CD8-positive, alpha-beta T cell (primary cell): ENCODE measurements at places on chromosomes 1 and 21.

DNA sequence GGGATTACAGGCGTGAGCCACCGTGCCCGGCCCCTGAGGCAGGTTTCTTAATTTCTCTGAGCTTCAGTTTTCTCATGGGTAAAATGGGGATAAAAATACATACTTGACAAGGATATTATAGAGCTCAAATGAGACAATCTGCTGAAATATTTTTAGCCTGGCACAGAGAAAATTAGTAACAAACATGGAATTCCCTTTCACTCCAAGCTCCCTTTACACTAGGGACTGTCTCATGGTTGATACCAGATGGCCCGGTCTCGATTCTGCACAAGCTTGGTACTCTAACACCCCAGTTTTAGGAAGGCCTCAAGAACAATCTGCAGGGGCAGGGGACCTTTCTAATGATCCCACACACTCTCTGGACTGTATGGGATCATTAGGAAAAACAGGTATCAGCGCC, 671.7 kb downstream of the SMYD3 start:
- DNase-seq, result no peak

DNA sequence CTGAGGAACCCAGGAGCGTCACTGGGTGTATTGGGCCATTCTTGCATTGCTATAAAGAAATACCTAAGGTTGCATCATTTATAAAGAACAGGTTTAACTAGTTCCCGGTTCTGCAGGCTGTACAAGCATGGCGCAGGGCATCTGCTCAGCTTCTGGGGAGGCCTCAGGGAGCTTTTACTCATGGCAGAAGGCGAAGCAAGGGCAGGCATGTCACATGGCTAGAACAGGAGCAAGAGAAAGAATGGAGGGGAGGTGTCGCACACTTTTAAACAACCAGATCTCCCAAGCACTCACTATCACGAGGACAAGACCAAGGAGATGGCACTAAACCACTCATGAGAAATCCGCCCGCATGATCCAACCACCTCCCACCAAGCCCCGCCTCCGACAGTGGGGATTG, 65.2 kb downstream of the PSMG1 start:
- DNase-seq, result no peak

- DNase-seq, result no peak
Observed at GRCh38 chr1:185534801-185535200, 199.4 kb upstream of the HMCN1 start.

DNA sequence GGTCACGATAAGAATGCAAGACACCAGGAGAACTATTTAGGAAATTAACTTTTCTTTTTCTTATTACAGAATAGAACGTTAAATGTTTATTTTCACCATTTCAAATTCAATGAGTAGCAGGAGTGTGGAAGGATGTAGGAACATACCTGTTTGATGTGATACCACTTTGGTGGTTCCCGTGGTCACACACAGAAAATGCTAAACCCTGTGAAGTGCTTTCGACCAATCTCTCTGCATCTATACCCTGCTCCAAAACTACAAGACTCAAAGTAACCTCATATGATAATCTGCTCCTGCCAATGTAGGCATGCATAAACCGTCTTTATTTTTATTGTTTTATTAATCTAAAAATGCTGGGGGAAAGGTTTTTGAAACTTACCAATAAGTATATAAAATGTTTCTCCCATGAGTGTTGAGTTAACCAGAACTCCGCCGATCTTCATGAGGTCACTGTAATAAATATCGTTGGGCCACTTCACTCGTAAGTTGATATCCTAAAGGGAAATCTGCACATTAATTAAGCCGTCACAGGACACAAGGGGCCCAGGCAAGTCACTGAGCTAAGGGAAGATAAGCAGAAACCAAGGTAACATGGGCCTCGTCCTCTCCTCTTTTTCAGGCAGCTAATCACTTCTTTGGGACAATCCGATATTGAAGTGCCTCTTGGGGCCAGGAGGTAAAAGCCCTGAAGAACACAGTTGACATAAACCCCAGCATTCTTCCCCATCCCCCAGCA, 60.6 kb downstream of the SIM2 start:
- DNase-seq, result no peak

DNA sequence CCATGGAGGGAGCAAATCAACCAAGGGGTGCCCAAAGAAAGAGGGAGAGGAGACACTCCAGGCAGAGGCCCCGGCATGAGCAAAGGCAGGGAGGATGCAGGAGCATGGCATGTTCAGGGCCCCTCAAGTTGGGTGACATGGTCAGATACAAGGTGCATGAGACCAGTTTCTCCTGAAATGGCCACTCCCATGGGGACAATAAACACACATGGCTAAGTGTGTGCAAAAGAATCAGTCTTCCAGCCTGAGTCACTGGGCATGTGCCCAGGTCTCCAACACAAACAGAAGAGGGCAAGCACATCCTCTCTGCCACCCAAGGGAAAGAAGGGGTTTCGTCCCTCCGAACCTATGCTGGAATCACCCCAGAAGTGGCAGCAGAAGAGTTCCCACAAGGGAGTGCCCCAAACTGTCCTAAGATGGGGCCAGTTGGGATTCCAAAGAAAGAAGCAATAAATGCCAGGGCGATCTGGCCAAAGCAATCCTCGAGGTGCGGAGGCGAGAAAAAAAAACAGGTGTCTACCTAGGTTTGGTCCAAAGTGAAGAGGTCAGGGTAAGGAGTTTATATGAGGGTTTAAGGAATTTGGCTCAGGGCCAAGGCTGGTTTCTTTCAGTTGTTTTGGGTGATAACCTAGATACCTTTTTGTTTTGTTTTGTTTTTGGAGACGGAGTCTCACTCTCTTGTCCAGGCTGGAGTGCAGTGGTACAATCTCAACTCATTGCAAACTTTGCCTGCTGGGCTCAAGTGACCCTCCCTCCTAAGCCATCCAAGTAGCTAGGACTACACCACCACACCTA, 13.2 kb downstream of the CASP9 start:
- DNase-seq, result no peak

GRCh38 chr1:231493421-231494185, 34.9 kb upstream of the TSNAX start:
- no peak for DNase-seq

DNA sequence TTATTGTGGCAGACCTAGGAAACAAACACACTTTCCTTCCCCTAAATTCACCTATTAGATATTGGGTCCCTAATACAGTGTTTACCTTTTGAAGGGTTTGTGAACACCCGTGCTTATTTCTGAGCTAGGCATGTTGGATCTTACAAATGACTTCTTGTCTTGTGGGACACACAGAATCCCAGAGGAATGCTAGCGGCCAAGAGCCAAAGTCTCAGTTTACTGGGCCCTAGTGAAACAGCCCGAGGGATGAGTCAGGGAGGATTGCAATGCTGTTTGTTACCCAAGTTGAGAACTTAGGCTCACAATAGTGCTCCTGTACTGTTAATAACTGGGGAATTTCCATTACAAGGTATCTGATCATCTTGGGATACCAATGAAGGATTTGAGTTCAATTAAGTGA, 100.1 kb upstream of the AKT3 start:
- DNase-seq, result no peak

GRCh38 chr1:8073112-8073855, 47.2 kb upstream of the ERRFI1 start:
- no peak for DNase-seq

GRCh38 chr1:212152308-212152693, 116.8 kb downstream of the DTL start:
- DNase-seq, result no peak

DNA sequence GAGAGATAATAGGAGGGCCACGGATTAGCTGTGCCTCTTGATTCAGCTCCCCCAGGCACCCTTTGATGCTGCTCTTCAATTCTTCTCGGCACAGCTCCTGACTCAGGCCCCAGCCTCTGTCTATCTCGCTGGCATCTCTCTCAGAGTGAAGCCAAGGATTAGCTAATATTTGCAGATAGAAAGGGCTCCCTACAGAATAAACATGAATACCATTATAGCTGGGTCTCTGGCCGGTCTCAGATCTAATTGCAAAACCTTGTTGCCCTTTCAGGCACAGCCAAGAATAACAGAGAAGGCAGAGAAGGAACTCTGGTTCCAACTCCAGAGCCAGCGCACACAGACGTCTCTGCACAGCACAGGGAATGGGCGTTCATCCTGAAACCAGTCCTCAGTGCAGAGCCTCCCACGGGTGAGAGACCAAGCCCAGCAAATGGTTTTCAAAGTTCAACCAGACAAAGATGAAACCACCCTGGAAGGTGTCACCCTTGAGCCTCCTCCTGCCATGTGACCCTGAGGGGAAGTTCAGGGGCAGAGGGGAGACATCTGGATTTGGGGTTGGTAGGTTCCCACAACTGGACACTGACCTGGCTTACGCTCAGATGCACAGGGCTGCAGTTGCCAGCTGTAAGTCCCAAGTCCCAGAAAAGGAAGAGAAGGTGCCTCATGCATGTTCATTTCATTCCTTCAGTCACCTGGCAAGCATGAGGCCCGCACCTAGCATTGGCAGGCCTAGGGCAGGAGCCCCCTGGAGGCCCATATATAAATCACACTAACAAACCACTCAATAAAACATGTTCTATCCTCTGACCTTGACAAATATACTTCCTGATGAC, 394.0 kb downstream of the NPHP4 start:
- no peak for DNase-seq

GRCh38 chr1:58785442-58786058, 1.7 kb upstream of the JUN start:
- peak; percentile 67 for DNase-seq

GRCh38 chr1:6440198-6441126, 15.9 kb downstream of the ESPN start:
- peak; percentile 70 for DNase-seq

GRCh38 chr1:161226320-161226711, 456 bp downstream of the TOMM40L start:
- no peak for DNase-seq

DNA sequence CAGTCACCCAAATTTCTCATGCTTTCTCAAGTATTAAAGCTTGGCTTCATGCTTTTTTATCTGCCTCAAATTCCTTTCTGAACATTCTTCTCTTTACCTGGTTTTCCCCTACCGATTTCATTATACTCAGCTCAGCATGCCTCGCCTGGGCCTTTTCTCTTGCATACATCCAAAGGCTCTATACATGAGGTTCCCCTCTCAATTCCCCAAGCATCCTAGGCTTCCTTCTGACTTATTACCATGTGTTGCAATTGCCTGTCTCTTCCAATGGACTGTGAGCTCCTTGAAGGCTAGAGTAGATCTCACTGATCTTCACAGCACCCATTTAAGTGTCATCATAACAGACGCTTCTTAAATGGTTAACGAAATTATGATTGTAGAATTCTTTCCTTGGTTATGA, 24.1 kb upstream of the CYP4A22 start:
- no peak for DNase-seq

DNA sequence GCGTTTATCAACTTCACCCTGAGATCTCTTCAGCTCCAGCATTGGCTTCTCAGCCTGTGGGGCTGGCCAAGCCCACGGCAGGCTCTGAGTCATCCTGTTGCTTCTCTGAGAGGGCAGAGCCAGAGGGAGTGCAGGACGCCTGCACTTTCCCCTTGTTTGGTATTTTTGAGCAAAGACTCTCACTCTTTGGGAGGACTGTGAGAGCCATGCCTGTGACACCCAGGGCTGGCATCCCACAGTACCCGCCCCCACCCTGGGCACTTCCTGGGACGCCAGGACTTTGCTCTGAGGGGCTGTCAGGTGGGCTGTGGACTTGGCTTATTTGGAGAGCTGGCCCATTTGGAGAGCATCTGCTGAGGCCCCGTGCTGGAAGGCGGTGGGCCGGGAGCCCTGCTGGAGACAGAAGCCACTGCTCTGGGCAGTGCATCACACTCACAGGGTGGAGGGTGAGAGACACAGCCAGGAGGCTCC, 37.4 kb downstream of the VANGL1 start:
- no peak for DNase-seq

GRCh38 chr1:20117236-20117635, 2.1 kb downstream of the PLA2G2D start:
- no peak for DNase-seq

DNA sequence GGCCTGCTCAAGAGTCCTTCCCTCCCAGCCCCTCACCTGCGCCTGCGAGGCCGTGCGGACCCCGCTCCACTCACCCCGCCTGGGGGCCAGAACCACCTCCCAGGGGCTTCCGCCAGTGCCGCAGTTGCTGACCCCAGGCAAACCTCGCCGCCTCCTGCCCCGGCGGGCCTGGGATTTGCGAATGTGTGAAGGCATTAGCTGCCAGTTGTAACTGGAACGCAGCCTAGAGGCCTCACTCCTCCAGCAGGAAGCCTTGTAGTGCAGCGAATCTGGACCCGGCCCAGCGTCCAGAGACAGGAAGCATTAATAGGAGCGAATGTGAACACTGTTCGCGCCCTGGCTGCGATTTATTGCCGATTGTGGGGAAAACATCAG, 140.9 kb upstream of the ARHGEF16 start:
- no peak for DNase-seq

- DNase-seq, result no peak
Observed at GRCh38 chr1:246901874-246902273, 29.9 kb downstream of the AHCTF1 start.

- DNase-seq, result no peak
Observed at GRCh38 chr1:79215311-79215710, 208.8 kb upstream of the ADGRL4 start.

DNA sequence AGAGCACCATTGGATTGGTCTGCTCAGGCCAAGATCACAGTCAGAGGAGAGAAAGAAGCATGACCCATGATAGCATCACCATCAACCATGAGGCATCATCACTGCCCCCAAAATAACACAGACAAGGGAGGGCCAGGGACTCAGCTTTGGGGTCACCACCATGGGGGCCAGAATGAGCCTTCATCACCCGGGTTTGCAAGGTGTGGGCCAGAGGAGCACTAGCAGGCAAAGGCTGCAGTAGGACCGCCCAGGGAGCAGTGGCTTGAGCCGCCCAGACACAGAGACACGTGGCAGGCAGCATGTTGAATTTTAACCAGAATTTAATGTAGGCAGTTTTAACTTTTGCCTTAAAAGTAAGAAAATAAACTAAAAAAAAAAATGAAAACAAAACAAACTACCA, 53.7 kb upstream of the TMPRSS2 start:
- DNase-seq, result no peak

DNA sequence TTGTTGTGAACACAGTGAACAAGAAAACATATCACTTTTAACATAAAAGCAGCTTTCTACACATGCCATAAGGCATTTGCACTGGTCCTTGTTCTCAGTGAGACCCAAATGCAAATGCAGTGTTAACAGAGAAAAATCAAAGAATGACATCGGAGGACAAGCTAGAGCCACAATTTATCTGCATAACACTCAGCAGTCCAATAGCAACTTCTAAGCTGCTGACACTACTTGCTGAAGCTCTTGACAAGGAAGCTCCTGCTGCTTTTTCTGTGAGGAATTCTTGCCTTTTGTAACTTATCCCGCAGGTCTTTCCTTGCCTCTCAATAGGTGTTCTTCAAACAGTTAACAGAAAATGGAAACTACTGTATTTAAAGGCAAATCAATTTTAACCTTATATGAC, 34.7 kb downstream of the USH2A start:
- no peak for DNase-seq

DNA sequence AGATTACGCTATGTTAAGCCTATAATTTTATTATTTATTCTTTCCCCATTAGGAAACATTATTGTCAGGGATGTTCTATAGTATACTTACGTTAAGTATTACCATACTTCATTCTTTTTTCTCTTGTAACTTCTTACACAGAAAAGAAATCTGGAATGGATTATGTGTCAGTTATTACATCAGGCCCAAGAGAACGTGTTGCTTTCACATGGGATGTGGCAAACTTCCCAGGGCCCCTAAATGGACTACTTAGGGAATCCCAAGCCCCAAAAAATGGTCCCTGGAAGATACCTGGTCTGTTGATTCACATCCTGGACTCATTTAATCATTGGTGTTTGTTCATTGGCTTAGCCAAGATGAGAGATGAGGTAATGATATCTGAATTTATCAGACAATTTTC, 249.8 kb downstream of the NRIP1 start:
- DNase-seq, result no peak
